Fibroblast of upper back skin (primary cell): ENCODE measurements at places on chromosomes 11 and 22.
A peak's percentile ranks its signal among the peaks of the same experiment; 100 is the strongest.

DNA sequence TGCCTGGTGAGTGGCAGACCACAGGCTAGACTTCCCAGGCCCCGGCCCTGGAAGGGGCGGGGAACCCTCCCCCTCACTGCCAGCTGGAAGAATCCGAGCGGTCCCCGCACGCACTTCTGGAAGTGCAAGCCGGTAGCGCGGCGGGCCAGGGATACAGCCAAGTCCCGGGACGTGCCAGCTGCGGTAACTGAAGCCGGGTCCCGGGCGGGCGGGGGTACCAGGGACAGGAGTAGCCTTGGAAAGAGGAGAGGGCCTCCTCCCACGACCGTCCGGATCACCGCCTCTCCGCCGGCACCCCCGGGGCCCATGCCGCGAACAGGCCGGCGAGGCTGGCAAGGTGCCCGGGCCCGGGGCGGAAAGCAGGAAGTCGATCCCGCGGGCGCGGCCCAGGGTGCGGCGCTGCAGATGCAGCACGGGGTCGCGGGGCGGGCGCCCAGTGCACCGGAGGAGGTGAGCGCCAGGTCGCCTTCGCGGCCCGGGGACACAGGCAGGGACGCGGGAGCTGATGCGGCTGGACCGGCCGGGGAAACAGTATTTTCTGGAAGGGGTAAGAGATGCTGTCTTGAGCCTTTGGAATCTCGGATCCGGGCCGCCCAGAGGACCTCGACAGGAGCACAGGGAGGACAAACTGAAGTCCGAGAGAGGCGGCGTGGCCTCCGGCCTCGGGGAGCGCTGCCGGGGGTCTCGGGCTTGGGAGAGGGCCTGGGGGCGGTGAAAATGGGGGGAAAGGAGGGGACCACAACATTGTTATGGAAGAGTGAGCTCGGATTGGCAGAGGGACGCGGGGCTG lies 783 bp upstream of the SLC35C1 start:
- peak; percentile 43 for DNase-seq

DNA sequence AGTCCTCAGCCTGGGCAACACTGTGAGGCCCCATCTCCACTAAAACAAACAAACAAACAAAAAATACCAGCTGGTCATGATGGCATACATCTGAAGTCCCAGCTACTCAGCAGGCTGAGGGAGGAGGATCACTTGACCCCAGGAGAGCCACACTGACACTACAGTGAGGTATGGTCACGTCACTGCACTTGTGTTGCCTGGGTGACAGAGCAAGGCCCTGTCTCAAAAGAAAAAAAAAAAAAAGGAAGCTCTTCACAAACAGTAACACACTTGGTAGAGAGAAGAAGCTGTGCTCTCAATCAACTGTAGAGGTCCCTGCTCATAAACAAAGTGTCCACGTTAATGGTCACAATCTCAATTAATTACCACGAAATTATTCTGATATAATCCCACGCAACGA lies 401.6 kb upstream of the CCDC90B start:
- no peak for DNase-seq

GRCh38 chr22:40510631-40511364 lies 125.7 kb downstream of the MRTFA start:
- no peak for DNase-seq

- DNase-seq, result no peak
These were observed 93.1 kb upstream of the HORMAD2 start for GRCh38 chr22:29987137-29987536.

- no peak for DNase-seq
These were observed 419 bp downstream of the ANKRD49 start for GRCh38 chr11:94494126-94494680.

- no peak for DNase-seq
These were observed 107.0 kb upstream of the SESN3 start for GRCh38 chr11:95337972-95338429.

GRCh38 chr11:844693-845644 lies 2.3 kb downstream of the TSPAN4 start:
- peak; percentile 92 for DNase-seq

- DNase-seq, result no peak
These were observed 53.0 kb downstream of the BRD1 start for GRCh38 chr22:49774499-49775151.

- DNase-seq, result no peak
These were observed 606.6 kb downstream of the TBC1D22A start for GRCh38 chr22:47369020-47369419.

DNA sequence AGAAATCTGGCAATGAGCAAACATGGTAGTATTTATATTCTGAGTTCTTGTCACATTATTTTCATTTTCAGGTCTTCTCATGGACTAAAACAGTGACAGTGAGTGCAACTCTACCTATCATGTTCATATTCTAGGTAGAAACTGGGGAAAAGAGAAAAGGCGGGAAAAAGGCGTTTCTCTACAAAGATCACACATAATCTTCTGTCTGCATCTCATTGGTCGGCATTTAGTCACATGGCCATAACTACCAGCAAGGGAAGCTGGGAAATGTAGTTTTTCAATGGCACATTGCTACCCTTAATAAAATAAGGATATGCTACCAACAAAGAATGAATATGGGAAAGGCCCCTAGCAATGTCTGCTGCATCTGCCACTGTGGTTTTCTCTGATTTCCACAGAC lies 57.6 kb upstream of the B3GAT1 start:
- no peak for DNase-seq

DNA sequence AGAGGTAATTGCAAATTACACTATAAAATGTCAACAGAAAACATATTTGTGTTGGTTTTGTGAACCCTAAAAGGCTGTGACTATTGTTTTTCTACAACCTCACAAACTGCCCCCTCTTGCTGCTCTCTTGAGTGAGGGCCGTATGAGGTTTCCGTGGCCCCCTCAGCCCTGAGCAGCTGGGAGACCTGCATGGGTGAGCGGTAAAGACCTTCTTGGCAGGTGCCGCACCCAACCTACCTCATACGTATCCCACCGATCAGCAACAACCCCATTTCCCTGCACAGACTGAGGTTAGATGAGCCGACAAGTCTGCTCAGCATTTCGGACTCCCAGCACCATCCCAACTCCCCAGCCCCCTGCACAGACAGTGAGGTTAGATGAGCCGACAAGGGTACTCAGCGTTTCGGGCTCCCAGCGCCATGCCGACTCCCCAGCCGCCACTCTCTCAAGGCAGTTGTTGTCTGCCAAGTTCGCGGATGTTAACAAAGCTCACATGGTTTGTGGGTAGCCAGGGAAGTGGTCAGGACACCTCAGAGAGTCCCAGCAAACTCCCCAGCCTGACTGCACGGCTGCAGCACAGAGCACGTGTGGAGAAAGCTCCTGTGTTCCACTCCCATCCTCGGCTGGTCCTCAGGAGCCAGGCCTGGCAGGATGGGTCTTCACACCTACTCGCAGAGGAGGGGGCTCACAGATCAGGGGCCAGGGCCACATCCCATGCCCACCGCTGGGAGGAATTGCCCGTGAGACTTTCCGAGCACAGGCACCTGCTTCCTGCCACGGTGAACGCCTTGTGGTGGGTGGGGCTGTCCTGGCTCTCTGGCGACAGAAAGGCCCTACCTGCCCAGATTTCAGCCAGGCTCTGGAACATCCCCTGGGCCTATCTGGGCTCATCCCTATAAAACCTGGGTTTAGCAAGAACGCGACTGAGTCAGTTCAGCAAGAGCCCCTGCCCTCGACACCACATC lies 502.9 kb downstream of the BRD1 start:
- no peak for DNase-seq

DNA sequence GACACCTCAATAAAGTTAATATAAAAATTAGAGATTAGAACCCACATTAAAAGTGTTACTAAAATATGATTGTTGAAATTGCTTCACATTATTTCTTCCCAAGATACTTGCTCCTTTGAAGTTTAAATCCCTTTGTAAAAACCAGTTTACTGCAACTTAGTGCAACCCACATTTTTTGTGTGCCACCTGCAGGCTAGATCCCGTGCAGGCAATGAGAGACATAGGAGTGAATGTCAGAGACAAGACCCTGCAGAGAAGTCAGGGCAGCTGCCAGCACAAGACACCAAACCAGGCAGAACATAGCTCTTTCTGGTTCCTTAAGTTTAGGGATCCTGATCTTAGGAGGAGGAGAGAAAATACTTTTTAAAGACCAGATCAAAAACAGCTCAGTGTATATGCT lies 142.8 kb upstream of the MTNR1B start:
- no peak for DNase-seq
